ENCODE measurements at places on chromosomes 7 and 10.
A peak's percentile ranks its signal among the peaks of the same experiment; 100 is the strongest.

- DNase-seq, result no peak
Observed at GRCh38 chr7:7416031-7416858, 119.4 kb downstream of the COL28A1 start.

DNA sequence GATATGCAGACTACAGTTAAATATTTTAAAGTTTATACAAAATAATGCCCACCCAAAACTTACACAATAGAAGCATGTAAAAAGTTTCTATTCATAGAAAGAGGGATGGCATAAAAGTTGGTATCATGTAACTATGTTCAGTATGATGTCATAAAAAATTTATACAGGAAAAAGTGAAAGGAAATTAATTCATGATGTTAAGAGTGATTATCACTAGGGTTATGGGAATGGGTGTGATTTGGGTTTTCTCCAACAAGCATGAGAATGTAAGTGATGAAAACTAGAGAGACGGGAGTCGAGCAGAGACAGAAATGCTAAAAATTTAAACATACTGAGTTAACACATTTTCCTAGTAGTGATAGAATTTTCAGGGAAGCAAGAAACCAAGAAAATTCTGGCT is 52.7 kb downstream of the GDI2 start:
- no peak for DNase-seq

DNA sequence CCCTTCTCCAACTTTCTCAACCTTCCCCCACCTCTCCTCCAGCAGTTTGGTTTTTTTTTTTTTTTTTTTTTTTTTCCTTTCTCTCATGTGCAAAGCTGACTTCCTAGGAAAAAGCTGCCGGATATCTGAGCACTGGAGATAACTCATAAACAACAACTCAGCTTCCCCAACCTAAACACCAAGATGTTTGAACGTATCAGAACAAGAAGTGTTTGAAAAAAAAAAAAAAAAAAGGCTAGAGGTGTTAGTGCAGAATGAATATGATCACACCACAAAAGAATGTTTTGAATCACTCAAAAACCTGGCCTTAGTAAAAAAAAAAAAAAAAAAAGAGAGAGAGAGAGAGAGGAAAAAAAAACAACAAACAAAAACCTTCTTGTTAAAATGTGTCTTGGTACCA is 11.2 kb downstream of the GATA3 start:
- no peak for DNase-seq

GRCh38 chr7:3888096-3888495 is 587.0 kb downstream of the SDK1 start:
- DNase-seq, result no peak

GRCh38 chr7:40996233-40996677 is 706.6 kb downstream of the INHBA start:
- DNase-seq, result no peak

DNA sequence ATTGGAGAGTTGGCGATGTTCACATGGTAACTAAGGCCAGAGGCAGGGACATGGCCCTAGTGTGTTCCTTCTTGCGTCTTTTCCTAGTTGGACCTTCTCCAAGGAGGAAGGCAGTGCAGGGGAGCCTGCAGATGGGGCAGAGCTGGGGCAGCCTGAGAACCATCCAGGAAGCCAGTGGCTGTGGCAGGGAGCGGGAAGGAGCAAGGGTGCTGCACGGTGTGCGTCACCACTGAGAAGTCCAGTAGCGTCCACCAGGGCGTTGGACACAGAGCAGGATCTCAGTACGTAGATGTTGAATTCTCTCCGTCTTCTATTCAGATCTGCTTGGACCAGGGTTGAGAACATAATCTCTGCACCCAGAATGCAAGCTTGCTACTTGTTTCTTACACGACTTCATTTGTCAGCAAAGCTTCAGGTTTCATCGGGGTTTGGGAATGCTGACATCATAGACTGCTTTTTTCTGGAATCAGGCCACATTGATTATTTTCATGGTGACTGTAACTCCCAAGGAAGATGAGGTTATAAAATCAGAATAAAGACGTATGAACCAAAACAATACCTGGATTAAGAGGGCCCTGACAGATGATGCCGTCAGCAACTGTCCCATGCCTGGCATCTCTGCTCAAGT is 130.3 kb downstream of the HECW1 start:
- DNase-seq, result no peak

GRCh38 chr10:7417807-7418206 is 7.0 kb upstream of the SFMBT2 start:
- DNase-seq, result no peak

DNA sequence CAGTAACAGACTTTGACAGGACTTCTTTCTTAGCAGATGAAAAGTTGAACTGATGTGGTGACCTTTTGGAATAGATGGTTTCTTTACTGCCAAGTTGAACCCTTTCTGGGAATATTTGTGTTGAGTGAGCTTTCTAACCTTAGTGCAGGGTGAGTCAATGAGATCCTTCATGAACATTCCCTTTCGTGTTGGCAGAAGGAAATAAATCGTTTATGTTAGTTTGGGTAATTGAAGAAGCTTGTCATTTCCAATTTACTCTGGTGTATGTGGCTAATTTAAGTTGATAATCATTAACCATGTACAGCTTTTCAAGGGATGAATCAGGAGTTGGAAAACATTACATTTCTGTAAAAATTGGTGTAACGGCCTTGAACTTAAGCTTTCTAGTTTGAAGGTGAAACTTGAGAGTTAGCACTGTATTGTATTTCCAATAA is 43.4 kb downstream of the PTTG1IP2 start:
- DNase-seq, result no peak

- no peak for DNase-seq
Observed at GRCh38 chr10:131159771-131160170, 151.8 kb downstream of the TCERG1L start.

DNA sequence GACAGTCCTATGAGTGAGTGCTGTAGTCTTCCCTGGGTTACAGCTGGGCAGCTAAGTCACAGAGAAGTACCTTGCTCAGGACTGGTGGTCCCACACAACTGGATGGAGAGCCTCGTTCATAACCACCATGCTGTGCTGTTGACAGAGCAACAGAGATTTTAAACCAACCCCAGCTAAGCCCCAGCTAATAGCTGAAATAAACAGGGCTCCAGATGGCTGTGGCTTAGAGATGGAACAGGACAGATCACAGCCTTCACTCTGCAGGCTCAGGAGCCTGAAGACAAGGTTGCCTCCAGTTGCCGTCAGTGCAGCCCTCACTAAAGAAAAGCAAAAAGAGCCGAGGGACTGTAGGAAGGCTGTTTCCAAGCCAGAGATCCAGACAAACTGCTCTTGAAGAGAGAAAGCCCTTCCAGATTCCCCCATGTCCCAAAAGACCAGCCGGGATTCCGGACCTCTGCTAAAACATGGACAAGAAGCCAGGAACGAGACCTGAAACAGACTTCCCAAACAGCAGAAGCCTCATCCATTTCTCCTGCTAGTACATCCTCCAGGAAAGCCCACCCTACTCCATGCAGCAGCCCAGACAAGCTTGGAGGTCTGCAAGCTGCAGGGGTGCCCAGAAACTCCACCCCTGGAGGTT is 4.2 kb downstream of the HTRA1 start:
- no peak for DNase-seq

GRCh38 chr10:73786512-73786885 is 1.1 kb downstream of the ZSWIM8 start:
- no peak for DNase-seq

- DNase-seq, result no peak
Observed at GRCh38 chr7:135204341-135204749, 7.0 kb downstream of the WDR91 start.

DNA sequence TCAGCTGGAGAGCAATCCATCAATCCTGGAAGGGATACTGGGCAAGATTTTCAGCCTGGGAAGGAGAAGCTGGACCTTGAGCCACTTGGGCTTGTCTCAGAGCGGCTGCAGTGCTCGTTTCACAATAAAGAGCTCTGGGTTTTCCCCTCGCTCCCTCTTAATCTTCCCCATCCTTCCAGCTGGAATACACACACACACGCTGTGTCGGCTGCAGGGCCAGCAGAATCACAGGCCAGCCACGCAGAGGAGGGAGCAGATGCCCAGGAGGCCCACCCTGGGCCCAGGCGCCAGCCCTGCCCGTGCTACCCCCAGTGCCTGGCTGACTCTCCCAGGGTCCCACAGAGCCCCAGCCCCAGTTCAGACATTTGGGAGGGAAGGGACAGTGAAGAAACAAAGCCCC is 255.1 kb downstream of the TNS3 start:
- no peak for DNase-seq

GRCh38 chr10:15427843-15428414 is 56.8 kb upstream of the FAM171A1 start:
- no peak for DNase-seq

DNA sequence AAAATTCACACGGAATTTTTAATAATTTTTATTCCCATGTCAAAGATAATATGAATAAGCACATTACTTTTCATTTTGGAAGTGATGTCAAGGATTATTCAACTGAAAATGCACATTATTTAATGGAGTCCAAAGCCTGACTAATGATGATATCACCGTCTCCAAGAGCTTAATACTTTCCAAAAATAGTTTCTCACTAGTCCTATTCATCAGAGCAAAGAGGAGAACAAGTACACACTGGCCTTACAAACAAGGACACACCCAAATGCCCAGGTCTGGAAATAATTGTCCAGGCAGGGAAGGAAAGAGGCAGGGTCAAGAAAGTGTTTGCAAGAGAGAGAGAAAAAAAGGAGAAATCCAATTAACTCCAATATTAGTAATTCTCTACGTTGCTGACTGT is 216.8 kb upstream of the CCDC6 start:
- DNase-seq, result no peak

DNA sequence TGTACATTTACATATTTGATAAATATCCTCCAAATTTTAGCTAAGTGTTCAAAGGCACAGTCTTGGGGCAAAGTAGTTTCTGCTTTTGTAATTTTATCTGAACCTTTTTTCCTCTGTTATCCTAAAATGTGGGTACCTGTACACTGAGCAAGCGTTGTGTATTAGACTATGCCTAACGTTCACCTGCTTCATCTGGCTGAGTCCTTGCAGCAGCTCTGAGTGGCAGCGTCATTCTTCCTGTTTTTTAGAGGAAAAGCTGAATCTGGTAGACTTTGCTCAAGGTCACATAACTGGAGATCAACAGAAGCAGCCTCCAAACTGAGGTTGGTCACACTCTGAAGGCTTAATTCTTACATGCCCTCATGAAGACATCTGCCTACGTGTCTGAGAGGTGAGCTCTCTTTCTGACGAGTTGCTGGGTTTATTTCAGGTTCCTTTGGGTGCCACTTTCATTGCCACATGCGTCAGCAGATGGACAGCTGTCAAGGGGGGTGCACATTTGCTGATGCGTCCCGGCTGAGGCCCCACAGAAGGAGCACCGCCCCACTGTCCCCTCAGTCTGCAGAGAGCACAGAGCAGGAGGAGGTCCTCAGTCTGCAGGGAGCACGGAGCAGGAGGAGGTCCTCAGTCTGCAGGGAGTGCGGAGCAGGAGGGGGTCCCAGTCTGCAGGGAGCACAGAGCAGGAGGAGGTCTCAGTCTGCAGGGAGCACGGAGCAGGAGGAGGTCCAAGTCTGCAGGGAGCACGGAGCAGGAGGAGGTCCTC is 406.5 kb upstream of the SHH start:
- DNase-seq, result no peak

GRCh38 chr7:135831455-135832195 is 83.0 kb upstream of the FAM180A start:
- DNase-seq, result no peak

DNA sequence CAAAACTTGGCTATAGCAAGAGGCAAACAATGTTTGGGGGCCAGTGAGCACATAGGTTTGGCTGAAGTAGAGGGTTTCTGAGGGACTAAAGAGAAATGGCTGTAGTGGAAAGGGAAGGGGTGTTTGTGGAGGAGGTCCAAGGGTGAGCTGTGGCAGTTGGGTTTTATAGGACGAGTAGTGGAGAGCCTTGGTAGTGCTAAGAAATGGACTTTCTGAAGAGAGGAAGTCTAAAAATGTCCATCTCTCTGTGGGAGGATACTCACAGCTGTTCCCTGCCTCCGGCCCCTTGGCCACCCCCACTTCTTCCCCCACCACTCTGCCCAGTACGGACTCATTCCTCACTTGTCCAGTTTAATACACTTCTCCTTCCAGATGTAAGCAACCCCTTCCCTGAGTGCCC is 64.3 kb downstream of the ZNF22 start:
- no peak for DNase-seq

DNA sequence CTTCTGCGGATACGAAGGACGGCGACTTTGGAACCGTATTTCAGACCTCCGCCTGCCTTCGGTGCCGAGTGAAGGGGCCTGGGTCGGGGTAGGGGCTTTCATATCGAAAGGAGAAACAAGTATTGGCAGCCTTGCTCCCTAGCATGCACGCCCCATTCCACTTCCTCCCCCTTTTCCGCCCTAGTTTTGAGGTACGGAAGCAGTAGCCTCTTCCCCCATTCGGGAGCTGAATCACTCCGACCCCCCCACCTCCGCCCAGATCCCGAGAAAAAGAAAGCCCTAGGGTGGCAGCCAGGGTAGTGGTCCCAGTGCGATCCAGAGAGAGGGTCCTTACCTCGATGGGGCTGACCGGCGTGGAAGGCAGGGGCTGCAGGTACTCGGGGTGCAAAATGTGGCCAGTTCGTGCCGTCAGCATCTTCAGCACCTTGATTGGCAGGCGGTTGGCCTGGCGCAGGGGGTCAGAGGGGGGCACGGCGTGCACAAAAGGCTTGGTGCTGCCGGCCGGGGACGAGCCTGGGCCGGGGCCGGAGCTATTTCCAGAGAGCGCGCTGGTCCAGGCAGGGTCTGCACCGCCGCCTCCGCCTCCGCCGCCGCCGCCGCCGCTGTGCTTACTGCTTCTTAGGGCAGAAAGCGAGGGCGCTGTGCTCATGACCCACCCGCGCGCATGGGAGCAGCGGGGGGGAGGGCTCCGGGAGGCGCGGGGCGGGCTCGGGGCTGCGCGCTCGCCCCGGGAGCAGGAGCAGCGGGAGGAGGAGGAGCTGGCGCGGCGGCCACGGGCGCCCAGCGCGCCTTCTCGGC is 594 bp downstream of the ZNF503 start:
- peak; percentile 67 for DNase-seq

DNA sequence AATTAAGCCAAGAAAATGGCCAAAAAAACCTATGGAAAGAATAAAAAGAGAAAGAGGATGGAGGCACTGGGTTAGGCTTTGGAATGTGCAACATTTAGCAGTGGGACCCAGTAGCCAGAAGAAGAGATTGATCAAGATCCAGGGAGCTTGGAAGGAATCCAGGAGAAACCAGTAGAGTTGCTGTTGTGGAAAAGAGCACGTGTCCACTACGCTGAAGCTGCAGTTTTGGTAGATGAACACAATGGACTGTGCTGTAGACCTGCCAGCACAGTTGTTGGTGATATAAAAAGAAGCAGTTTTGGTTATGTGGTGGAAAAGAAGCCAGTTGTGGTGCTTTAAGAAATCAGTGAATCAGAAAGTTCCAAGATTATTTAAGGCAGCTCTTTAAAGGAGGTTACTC is 802.2 kb upstream of the POM121L12 start:
- no peak for DNase-seq

GRCh38 chr7:2820508-2820934 is 23.6 kb downstream of the GNA12 start:
- DNase-seq, result peak; percentile 96

- DNase-seq, result no peak
Observed at GRCh38 chr7:29109899-29110298, 36.4 kb downstream of the CPVL start.

DNA sequence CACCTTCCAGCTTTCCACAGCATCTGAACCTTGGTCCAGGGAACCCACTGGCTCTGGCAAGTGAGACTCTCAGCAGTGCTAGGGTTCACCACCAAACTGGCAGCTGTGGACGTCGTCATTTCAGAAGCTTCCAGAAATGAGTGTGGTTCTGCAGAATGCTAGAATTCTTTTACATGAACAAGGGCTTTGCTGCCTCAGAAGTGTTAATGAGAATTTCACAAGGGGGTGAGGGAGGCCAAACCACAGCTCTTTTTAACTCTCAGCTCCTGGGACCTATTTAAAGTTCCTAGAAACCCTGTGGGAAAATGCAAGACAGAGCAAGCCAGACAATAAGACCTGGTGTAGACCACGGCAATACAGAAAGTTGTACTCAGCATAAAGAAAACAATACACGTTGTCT is 129.3 kb upstream of the BET1 start:
- DNase-seq, result no peak
